ENCODE measurements at places on chromosomes 3 and 15.

GRCh38 chr3:32176989-32177701 lies 61.3 kb upstream of the CMTM8 start:
- DNase-seq: peak; percentile 66

- DNase-seq: no peak
These were observed 581.1 kb upstream of the SEMA6D start for GRCh38 chr15:47136236-47136635.

DNA sequence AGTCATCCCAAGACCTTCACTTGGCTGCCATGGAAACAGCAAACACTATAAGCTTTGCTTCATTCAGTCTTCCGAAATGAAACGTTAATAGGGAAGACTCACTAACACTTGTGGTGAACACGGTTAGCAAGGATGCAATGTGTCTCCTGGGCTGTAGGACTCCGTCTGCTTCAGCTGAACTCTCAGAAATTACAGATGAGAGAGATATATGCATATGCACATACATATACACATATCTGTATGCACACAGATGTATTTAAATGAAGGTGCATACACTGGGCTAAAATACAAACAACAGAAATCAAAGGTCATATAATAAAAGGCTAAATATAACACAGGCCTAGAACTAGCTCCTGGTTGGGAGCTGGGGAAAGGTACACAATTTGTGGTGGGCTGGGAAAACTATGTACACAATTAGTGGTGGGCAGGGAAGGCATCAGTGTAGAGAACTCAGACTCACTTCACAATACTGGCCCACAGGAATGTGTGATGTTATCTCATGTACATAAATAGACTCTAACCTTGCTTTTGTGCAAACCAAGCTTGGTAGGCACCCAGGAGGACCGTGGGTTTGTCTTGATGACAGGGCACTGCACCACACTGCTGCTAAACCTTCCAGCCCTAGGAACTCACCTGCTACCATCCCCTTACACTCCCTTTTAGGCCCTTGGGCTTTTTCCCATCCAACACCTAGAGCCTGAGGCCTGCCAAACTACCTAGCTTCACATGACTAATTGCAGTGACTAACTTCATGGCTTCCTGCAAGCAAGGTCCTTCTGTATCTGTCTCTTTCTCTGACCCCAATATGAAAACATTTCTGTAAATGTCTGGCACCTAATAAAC lies 873.1 kb downstream of the NSUN3 start:
- peak; percentile 4 for DNase-seq

GRCh38 chr3:94117729-94118128 lies 54.9 kb downstream of the NSUN3 start:
- DNase-seq: no peak

- DNase-seq: no peak
These were observed 127.9 kb upstream of the BNIP2 start for GRCh38 chr15:59817053-59817452.

DNA sequence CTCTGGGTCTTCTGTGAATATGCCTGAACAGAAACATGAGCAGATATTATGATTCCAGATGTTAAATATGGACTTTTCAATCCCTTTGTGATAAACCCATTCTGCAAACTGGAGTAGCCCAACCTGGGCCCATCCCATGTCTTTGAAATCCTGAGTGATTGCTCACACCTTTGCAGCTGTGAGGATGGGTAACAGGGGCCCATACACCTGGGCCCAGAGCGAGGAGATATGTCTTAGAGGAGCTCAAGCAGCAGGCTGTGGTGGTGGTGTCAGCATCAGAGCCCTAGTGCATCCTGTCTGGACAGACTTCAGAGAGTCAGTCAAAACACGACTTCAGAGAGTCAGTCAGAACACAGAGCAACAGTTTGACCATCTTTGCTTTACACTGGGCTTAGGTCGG lies 64.9 kb upstream of the LIMD1 start:
- DNase-seq: no peak

- DNase-seq: no peak
These were observed 779.1 kb upstream of the SEMA6D start for GRCh38 chr15:46938169-46938568.
